ENCODE measurements at places on chromosomes 11 and 22.

DNA sequence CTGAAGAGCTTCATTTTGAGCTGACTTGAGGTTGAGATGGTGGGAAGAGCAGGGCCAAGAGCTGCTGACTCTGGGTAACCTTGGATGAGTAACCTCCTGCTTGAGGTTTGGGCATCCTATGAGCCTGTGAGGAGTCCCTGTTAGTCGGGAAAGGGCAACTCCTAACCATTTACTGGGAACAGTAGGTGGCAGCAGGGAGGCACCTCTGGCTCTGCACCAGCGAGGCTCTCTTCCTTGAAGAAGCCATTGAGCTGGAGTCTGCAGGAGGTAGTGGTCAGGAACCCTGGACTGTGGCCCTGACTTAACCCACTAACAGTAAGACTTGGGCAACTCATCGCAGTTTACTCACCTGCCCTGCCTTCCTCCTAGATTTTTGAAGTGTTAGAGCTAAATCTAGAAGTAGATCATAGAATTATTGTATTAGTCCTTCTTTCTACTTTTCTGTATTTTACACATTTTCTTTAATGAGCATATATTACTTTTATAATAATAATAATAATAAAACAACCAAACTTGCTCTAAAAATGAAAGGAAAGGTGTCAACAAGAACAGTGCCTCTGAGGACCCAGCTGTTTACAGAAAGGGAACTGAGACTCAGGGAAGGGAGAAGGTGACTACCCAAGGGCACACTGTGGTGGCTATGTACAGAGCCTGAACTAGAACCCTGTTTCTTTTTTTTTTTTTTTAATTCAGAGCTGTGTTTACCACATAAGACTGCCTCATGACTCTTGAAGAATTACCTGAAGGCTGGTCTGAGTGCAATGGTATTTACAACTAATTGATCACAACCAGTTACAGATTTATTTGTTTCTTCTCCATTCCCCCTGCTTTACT lies 47.5 kb downstream of the MEI1 start:
- H3K36me3 ChIP-seq, result no peaks in the 10 kb centered on the region
- no peak overlapping the region for H3K27ac ChIP-seq
- H3K4me1 ChIP-seq, result no peaks in the 10 kb centered on the region
- H3K27me3 ChIP-seq, result no peaks in the 10 kb centered on the region

DNA sequence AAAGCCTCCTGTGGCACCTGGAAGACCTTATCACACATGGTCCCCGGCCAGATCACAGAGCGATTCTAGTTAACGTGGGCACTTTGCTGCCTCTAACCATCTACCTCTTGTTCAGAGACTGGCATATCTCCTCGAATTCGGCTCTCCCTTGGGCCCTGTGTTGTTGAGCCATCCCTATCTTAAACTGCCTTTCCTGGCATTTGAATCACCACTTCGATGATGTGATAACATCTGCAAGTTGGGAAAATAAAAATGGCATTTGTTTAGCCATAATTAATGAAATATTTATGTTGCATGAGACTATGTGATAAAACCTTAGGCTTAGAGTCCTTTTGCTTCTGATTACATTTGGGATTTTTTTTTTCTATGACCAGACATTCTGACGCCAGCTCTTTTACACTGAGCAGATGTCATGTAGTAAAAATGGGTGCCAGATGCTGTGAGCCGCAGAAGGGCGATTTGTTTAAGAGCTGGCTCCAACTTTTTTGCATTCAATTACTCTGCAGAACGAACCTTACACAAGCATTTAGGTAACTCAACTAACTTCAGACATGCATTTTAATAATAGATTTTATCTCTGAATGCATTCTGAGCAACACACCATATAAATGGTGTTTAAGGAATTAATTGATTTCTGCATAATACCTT lies 58.5 kb upstream of the PARVA start:
- peaks cover 2% of the 10 kb centered on the region for H3K4me1 ChIP-seq
- H3K4me3 ChIP-seq, result no peak overlapping the region
- DNase-seq, result no peak
- no peak overlapping the region for H3K27ac ChIP-seq

GRCh38 chr11:73141309-73142127 lies 600 bp downstream of the FCHSD2 start:
- no peaks in the 10 kb centered on the region for H3K27me3 ChIP-seq
- H3K4me3 ChIP-seq, result peak overlapping the region; percentile 36
- peak overlapping the region; percentile 85 for H3K27ac ChIP-seq
- no peaks in the 10 kb centered on the region for H3K36me3 ChIP-seq
- peak; percentile 85 for DNase-seq

- H3K27ac ChIP-seq, result no peak overlapping the region
- no peaks in the 10 kb centered on the region for H3K27me3 ChIP-seq
- no peak overlapping the region for H3K4me3 ChIP-seq
- peaks cover 1% of the 10 kb centered on the region for H3K4me1 ChIP-seq
- no peaks in the 10 kb centered on the region for H3K36me3 ChIP-seq
These were observed 30.4 kb upstream of the CRTAM start for GRCh38 chr11:122807731-122808477.

DNA sequence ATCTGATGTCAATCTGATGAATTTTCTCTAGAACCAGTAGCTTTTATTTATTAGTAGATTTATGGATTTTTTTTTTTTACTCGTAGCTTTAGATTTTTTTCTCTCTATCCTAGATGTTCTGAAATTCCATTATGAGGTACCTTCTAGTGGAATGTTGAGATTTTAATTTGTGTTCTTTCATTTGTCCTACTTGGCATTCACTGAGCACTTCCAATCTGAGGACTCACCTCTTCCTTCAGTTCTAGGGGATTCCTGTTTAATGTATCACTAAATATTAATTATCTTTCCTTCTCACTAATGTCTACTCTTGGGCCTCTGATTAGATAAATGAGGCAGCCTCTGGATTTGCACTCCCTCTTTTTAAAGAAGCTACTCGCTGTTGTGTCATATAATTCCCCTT lies 40.2 kb upstream of the WNT7B start:
- no peaks in the 10 kb centered on the region for H3K36me3 ChIP-seq
- H3K27me3 ChIP-seq, result no peaks in the 10 kb centered on the region
- H3K4me3 ChIP-seq, result no peak overlapping the region
- DNase-seq, result no peak

GRCh38 chr22:21972293-21972779 lies 10.3 kb downstream of the TOP3B start:
- no peak overlapping the region for H3K27ac ChIP-seq
- DNase-seq, result peak; percentile 59
- H3K4me1 ChIP-seq, result no peaks in the 10 kb centered on the region

DNA sequence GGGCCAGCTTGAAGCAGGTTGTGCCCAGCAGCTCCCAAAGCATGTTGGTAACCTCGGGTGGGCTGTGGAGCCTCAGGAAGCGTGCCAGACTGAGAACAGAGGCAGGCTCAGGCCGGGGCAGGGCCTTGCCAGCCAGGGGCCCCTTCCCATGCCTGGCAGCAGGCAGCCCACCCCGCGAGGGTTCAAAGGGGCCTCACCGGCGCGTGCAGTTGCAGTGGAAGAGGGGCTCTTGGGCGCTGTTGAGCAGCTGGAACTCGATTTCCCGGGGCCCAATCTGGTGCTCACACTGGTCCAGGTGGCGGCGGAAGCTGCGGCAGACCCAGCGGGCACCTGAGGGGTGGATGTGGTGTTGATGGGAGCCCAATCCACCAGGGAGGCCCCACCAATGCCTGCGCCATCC lies 3.6 kb downstream of the PLA2G3 start:
- H3K4me3 ChIP-seq, result no peak overlapping the region
- no peak overlapping the region for H3K27ac ChIP-seq
- no peak for DNase-seq
- H3K36me3 ChIP-seq, result peaks cover 3% of the 10 kb centered on the region
- peaks cover 4% of the 10 kb centered on the region for H3K4me1 ChIP-seq

DNA sequence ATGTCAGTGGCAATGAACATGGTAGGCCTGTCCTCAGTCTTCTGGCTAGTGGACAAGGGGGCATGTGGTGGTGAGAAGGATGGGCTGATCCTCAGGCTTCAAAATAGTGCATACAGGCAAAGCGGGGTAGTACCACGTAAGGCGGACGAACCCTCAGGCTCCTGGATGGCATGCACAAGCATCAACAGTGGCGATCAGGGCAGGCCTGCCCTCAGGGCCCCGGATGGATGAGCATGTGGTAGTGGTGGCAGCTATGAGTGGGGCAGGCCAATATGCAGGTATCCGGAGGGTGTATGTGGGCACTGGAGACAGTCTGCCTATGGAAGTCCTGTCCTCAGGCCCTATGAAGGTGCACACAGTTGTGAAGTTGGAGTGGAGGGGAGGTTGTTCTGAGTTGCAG lies 163.8 kb downstream of the GUCY1A2 start:
- H3K27ac ChIP-seq, result no peak overlapping the region
- no peaks in the 10 kb centered on the region for H3K4me1 ChIP-seq
- H3K27me3 ChIP-seq, result no peaks in the 10 kb centered on the region
- DNase-seq, result no peak
- H3K4me3 ChIP-seq, result no peak overlapping the region

GRCh38 chr22:38758276-38758945 lies 2.6 kb upstream of the SUN2 start:
- no peaks in the 10 kb centered on the region for H3K36me3 ChIP-seq
- peaks cover 8% of the 10 kb centered on the region for H3K4me1 ChIP-seq
- no peak overlapping the region for H3K4me3 ChIP-seq
- H3K27ac ChIP-seq, result no peak overlapping the region

DNA sequence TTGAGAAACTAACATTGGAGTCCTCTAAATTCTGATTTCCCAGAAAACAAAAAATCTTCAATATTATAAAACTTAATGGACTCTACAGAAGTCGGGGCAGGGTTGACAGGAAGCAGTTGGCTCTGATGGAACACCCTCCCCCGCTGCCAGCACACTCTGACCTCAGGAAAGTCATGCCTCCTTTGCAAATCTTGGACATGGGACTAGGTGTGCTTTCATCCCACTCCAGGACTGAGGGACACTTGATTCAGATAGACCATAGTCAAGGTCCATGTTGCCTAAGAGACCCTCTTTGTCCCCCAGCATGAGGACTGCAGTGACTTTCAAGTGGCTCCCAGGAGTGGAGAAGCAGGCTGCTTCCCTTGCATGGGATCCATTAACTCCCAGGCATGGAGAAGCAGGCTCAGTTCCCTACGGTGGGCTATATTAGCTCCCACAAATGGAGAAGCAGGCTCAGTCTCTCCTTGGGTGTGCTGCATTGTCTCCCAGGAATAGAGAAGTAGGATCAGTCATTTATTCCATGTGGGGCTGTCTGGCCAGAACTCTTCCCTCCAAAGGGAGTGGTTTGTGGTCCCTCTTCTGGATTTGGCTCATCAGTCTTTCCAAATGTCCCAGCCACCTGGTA lies 38.3 kb downstream of the C22orf31 start:
- H3K27ac ChIP-seq, result no peak overlapping the region
- no peak overlapping the region for H3K4me3 ChIP-seq
- no peak for DNase-seq
- H3K4me1 ChIP-seq, result peaks cover 3% of the 10 kb centered on the region
- no peaks in the 10 kb centered on the region for H3K27me3 ChIP-seq
- no peaks in the 10 kb centered on the region for H3K36me3 ChIP-seq

DNA sequence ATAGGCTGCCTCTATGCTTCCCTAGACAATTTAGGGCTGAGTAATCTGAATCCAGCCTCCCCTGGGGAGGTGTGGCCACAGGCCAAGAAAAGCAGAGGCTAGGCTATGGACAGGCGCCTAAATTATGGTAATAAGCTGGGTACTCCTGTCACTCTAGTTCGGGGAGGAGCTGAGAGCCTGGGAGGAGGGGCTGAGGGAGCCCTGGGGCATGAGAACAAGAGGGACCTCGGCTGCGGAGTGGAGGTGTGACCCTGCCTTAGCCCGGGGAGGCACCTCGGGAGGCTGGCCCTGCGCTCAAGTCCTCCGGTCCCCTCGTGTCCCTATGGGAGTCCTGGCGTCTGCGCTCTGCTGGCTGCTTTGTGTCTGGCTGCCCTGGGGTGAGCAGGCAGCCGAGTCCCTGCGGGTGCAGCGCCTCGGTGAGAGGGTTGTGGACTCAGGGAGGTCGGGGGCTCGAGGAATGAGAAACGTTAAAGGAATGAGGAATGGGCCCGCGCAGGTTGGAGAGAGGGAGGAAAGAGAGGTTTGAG lies at the start of gene OTOG:
Gene OTOG, plus strand, starts transcription at position 209 of the 527 bp plus-strand sequence. Its CDS starts 114 bp downstream, at position 323.
- H3K27ac ChIP-seq, result no peak within 1 kb of the TSS
- peak; percentile 94 for DNase-seq
- no peak within 1 kb of the TSS for H3K4me3 ChIP-seq
- H3K36me3 ChIP-seq, result no peaks in the 10 kb centered on the region
- H3K27me3 ChIP-seq, result no peaks in the 10 kb centered on the region
